AG04449 (cell line): ENCODE measurements at places on chromosomes 7 and 10.

DNA sequence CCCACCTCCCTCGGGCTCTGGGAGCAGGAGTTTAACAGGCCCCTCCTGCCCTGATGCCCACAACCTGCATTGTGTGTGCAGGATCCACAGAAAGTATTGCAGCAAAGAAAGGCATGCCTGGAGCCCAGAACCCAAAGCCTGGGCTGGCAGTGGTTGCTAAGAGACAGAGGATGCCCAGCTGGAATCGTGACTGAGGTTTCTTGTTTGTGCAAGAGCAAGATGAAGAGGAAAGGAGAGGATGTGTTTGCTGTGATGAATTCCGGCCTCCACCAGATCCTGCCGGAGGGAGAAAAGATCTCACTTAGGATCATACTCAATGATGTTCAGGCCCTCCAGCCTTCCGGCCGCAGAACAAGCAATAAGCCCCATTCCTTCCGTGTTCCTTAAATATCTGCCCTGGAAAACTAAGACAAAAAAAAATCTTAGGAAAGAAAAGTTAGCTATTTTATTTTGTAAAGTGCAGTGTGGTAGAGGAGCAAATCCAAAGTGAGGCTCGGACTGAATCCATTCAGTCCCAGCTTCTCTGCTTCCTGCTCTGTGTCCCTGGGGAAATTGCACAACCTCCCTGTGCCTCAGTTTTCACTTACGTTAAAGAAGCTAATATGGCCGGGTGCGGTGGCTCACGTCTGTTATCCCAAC lies 57.1 kb downstream of the SLIT1 start:
- DNase-seq: no peak

DNA sequence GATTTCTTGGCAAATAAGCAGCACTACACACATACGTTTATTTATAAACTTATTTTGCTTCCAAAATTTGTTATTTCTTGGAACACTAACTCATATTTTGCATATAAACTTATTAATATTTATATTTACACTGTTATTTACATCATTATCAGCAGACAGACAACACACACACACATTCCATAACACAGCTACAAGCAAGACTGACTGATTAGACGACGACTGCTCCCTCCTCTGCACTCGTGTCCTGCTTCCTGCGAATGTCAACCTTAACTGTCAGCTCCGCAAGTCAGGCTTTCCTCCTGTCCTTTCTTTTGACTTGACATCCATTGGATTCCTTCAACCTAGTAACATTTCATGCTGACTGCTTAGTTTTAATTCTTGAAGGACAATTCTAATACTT lies 96.6 kb downstream of the ATE1 start:
- no peak for DNase-seq

DNA sequence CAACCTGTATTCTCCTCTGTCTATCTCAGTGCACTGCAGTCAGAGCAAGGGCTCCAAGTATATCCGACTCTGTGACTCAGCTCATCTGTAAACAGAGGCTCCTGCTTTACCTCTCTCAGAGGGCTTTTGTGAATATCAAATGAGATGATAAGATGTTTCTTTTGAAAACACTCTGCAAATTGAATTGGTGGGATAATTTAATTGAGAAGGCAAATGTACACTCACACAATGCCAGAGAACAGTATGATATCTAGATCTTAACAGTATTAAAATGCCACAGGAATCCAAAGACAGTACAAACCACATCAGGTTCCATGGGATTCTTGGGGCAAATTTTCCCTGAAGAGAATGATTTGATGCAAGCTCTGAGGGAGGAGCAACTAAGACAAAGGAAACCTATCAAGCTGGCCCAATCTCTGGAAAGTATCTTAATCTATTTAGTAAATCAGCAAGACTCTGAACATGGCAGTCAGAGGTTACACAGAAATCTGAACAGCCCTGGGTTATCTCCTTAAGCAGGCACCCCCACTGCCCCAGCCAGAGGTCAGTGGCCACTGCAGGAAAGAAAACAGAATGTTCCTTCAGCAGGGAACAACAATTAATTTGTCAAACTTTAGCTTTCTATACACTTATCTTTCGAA lies 45.9 kb downstream of the DOCK4 start:
- DNase-seq: no peak

DNA sequence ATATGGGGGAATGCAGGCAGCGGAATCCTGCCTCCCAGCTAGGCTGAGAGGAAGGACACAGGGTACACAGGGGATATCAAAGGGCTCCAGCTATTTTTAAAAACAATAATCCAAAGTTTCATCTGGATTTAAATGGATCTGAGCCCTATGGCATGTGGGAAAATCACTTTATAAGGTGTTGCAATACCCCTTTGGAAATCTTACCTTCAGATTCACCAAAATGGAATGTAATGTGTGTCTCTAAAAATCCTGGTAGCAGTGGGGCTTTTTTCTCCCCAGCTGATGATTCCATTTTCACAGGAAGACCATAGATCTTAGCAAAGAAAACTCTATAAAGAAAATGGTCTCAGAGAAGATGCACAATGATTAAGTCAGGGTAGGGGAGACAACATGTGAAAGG lies 722.2 kb downstream of the PARD3 start:
- DNase-seq: no peak

- DNase-seq: no peak
Observed at GRCh38 chr10:1668399-1668798, 68.9 kb downstream of the ADARB2 start.

DNA sequence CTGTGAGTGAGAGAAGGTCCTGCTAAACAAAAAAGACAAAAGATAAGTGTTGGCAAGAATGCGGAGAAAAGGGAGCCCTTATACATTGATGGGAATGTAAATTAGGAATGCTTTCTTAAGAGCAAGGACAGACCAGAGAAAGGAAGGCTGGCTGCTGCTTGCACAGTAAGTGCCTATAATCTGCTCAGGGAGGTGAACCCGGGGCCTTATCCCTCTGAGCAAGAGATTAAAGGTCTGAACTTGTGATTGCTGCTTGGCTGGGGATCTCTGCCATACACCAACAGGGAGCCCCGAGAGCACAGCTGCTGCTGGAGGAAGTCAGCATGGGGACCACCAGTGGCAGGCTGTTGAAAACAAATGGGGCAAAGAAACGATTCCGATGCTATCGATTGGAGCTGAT lies 32.0 kb upstream of the CRTAC1 start:
- DNase-seq: no peak

DNA sequence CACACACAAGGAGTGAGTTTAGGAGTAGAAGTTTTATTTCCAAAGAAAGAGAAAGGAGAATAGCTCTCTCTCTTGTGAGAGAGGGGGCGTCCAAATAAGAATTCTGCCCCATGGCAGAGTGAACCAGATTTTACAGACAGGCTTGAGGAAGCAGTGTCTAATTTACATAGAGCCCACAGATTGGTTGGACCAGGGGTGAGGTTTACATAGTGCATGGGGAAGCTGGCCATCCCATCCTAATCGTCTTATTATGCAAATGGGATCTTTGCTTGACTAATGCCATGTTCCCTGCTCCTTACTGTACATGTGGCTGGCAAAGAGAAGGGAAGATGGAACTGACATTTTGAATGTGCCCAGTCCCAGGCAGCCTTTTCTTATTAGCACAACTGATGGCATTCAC lies 60.0 kb upstream of the ACSM6 start:
- DNase-seq: no peak

DNA sequence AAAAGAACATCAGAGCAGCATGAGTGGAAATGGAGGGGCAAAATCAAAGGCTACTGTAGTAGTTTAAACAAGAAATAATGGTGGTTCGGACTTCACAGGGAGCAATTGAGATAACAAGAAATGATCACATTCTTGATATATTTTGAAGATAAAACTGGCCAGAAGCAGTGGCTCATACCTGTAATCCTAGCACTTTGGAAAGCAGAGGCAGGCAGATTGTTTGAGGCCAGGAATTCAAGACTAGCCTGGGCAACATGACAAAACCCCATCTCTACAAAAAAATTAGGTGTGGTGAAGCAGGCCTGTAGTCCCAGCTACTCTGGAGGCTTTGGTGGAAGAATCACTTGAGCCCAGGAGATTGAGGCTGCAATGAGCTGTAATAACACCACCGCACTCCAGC lies 22.9 kb downstream of the EEF1AKMT2 start:
- DNase-seq: no peak

DNA sequence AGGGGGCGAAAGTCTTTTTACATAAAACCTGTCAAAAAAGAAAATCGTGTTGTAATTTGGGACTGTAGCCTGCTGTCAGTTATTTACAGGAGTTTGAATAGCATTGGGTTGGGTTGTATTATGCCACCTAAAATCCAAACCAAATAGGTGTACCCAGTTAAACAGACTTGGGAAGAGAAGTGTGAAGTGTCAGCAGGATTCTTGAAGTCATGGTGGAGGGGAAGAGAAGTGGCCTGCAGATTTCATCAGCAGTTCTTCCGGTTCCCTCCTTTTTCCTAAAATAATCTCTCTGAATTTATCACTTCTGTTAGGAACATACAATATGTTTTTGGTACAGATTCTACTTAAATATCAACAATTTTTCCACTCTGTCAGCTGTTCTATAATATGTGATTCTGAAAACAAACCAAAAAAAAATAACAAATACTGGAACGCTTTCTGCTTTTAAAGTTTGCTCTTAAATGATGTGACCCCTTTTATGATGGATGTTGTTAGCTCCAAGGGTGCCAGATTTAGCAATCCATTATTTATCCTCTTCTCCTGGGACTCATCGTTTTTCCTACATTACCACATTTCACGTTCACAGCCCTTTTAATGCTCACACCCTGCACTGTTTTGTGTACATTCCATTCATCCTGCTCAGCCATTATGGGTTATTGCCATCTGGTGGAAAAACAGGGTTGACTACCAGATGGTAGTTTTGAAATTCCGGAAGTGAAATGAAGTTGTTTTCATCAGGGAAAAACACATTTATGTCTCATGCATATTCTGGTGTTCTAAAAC lies 18.7 kb upstream of the ARHGAP12 start:
- peak; percentile 80 for DNase-seq

DNA sequence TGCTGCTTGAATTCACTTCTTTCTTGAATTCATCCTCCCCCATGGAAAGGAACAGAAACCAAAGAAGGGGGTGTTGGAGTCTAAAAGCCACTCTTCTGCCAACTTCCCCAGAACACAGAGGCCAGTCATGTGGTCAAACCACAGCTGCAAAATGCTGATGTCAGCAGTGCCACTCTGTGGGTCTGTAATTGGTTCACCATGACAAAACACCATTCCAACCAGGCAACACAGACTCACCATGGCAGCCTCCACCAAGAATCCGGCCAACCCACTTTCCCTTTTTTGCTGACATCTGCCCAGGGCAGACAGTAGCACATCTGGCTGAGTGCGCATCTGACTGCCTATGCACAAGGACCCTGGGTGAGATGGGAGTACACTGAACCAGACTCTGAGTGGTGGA lies 16.8 kb downstream of the OSBPL3 start:
- DNase-seq: no peak

DNA sequence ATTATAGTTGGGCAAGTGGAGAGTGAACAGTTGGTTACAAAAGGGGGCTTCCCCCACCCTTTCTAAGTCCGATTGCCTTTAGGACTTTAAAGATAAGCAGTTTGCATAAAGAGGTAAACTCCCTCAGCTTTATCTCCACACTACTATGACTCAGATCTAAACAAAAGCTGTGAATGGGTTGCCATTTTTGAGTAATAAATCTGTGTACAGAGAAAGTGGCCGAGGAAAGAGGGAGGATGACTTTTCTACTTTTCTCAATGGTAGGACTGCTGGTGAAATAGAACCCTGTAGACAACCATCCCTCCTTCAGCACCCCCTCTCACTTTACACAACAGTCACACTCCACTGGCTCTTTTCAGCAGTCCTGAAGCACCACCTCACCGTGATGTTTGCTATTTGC lies 71.2 kb downstream of the DNMBP start:
- no peak for DNase-seq

DNA sequence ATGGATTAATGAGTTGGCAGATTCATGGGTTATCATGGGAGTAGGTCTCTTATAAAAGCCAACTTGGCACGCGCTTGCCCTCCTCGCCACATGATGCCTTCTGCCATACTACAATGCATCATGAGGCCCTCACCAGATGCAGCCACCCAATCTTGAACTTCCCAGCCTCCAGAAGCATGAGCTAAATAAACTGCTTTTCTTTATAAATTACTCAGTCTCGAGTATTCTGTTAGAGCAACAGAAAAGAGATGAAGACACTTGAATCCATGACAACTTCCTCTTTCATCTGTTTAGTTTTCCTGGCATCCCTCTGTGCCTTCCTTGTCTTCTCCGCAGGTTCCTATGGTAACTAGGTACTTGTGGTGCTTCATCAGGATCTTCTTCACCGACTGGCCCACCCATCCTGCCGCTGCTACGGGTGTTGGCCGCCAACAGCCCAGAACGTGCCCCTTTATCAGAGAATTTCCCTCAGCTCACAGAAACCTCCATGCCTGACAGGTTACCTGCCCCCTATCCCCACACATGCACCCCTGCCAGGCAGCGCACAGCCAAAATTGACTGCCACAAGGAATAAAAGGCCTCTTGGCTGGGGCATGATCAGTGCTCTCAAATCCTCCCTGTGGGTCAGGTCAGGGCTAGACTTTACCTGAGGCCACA lies 28.0 kb upstream of the PPIF start:
- DNase-seq: no peak

DNA sequence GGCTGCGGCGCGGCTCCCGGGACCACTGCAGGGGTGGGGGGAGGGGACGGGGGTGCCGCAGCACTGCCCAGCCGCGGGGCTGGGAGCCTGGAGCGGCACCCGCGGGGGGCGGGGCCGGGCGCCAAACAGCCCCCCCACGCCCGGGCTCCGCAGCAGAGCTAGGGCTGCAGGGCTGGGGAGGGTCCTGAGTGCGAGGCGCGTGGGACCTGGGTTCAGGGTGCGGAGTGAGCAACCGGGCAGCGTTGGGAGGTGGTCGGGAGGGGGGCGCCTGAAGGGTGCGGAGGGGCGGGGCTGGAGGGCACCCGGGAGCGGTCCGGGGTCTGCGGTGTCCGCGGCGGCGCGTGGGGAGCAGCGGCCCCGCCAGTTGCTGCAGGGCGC lies 528 bp downstream of the CAMK2G start:
- no peak for DNase-seq

GRCh38 chr10:96493254-96493653 lies 20.5 kb downstream of the TLL2 start:
- no peak for DNase-seq

- no peak for DNase-seq
Observed at GRCh38 chr7:152173372-152174070, 148.0 kb downstream of the GALNT11 start.

GRCh38 chr10:97713339-97713825 lies at the start of gene MARVELD1:
Gene MARVELD1, plus strand, starts transcription at chr10:97713730. Its CDS starts 147 bp downstream, at chr10:97713877.
- no peak for DNase-seq

DNA sequence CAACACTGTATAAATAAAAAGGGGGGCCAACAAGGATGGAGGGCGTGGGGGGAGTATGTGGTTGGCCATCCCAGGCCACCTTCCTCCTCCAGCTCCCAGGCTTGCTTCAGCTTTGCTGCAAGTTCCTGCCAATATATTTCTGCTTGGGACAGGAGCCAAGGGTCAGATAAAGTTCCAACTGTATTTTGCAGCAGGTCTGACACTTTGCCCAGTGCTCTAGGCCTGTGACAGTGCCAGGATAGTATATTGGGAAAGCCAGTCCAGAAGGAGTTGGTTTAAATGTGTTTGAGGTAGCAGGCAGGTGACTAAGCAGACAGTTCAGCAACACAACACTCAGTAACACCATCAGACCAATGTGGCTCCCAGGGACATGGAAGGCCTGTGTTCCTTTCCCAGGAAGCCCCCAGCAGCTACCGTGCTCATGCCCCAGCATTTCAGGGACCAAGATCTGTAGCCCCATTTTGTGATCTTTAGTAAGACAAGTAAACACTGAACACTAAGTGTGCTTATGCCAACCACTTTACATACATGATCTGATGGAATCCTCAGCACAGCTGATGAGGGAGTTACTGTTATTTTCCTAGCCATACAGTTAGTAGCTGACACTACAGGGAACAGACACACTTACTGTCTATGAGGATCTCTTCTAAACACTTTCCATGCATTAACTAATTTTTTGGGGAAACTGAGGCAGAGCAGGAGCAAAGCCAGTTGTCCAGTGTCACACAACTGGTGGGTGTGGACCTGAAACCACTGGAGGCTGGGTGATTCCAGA lies 38.9 kb downstream of the DNAJB12 start:
- no peak for DNase-seq
